Esophagus mucosa (tissue), 1 donor: ENCODE measurements at places on chromosomes 5 and 9.

DNA sequence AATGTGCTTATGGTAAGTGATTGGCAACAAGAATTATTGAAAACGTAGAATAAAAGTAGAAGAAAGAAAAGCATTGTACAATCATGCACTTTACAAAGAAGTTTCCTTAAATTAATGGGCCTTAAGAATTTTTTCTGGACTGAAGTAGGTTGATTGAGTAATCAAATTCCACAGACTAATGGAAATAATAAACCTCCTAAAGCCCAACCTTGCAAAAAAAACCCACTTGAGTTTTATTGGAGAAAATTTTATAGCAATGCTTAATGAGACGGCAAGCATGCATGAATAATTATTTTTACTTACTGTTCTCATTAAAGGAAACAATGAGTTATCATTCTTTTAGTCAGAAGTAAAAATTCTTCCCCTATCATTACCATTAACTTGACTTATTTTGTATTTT is 676.1 kb upstream of the C9orf72 start:
- ATAC-seq, result no peak

- no peak for ATAC-seq
Observed at GRCh38 chr5:128766406-128766805, 198.9 kb upstream of the SLC27A6 start.

DNA sequence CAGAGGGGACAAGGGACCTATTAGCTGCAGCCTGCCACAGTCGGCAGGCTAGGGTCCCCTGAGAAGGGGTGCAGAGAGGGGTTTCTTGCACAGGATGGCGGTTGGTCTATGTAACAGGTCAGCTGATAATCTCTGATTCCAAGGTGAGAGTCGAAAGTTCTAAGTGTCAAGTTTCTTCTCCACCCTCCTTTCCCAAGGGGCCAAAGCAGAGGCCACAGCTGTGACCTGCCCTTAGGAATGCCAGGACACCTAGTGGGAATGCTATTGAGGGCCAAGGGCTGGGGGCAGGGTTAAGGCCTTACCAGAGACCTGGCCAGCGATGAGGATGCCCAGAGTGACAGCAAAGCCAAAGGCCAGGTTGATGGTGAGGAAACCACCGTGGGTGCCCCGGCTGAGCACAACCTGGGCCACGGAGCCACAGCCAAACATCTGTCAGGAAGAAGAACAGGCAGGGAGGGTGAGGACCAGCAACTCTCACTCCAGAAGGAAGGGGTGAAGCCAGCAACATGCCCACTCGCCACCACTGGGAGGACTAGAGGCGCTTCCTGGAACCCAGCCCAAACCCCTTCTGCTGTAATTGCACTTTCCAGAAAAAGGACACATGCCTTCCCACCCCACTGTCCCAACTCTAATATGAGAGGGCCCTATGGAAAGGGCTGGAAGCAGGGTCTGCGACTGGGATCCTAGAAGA is 3.8 kb downstream of the AQP3 start:
- ATAC-seq, result no peak

DNA sequence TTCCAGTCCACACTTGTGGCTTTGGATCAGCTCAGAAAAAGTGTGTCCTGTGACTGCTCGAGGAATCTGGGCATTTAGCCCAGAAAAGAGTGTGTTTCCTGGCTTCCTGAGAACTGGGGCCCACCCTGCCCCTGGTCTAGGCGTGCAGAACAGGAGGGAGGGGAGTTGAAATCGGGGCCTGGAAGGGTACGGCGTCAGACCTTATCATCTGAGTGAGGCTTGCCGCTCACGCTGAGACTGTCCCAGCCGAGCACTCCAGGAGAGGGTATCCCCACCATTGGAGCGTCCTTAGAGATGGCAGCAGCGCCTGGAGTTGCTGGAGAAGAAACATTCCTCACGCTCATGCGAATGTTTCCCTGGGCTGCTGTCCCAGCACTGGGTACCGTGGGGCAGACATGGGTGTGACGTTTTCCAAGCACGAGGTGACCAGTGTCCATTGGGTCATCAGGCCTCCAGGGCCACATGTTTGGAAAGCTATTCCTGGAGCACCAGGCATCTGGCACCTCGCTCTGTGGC is 22.5 kb downstream of the NEK6 start:
- peak; percentile 39 for ATAC-seq

- no peak for ATAC-seq
Observed at GRCh38 chr9:21967169-21967568, 27.0 kb downstream of the CDKN2A start.

DNA sequence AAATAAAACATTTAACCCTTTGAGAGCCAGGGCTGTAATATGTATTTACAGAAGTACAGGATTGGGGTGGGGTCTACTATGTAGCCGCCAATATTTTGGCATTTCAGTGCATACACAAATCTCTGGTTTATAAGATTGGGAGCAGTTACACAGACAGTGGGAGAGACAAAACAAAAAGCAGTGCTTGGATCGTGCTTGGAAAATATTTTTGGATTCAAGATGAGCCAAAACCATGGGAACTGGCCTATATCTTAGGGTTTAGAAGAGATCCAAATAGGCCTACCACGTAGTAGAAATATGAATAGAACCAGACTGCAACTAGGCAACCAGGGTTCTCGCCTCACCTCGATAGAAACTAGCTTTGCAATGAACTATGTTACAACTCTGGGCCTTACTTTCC is 169.6 kb downstream of the SLC12A2 start:
- no peak for ATAC-seq

DNA sequence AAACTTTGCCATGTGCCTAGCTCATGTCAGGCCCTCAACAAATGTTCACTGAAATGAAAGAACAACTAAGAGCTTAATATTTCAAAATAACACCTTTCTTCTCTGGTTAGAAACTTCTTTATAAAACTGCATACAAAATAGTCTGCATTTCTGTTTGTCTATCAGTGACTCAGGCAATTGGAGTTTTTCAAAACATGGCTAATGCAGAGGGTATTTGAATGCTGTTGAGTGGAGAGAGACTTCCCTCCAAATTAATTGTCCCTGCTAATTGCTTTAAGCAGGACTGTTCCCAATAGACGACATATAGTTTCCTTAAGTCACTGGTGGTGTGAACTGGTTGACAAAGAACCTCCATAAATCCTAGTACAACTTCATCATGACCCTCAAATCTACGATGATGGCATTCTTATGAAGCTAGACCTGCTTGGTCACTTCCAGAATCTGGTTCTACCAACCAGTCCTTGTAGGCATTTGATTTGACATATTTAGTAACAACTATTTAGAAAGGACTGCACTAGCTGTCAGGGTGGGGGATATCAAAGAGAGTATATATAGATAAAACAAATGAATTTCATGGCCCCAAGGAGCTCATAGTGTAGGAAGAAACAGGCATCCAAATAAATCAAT is 84.5 kb downstream of the PRLR start:
- no peak for ATAC-seq

- no peak for ATAC-seq
Observed at GRCh38 chr9:87342743-87343142, 154.9 kb upstream of the DAPK1 start.

GRCh38 chr5:14715481-14715880 is 51.0 kb downstream of the OTULIN start:
- no peak for ATAC-seq

GRCh38 chr5:170643591-170643990 is 139.8 kb downstream of the KCNIP1 start:
- no peak for ATAC-seq

DNA sequence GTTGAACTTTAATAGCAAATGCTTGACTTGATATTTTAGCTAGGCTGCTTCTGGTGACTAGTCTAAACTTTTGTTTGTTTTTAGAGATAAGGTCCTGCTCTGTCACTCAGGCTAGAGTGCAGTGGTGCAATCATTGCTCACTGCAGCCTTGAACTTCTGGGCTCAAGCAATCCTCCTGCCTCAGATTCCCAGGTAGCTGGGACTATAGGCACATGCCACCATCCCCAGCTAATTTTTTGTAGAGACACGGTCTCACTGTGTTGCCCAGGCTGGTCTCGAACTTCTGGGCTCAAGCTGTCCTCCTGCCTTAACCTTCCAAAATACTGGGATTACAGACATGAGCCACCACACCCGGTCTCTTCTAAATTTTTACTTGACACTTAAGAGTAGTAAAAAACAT is 20.7 kb downstream of the CDC37L1 start:
- ATAC-seq, result no peak

DNA sequence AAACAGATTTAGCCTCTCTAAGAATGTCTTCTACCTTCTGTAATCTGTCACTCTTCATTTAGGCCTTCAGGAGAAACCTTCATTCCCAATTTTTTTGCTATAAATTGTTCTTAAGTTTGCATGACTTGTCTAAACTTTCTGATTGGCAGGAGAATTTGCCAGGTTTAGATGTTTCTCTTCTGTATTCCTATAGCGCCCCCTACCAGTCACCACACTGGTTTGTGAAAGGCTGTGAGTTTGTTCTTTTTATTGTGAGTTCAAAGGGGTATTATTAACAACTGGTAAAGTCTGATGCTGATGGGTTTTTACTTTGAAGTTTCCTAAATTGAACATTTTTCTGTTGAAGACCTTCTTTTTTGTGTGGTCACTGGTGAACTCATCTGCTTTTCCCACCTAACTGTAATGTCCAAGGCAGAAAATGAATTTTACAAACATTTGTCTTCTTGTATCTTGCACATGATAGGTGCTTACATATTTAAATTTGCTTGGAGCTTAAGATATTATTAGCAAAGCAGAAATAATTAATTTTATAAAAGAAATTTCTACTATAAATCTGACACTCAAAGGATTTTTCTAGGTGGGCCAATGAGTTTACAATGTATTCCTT is 18.4 kb upstream of the F2RL2 start:
- no peak for ATAC-seq

DNA sequence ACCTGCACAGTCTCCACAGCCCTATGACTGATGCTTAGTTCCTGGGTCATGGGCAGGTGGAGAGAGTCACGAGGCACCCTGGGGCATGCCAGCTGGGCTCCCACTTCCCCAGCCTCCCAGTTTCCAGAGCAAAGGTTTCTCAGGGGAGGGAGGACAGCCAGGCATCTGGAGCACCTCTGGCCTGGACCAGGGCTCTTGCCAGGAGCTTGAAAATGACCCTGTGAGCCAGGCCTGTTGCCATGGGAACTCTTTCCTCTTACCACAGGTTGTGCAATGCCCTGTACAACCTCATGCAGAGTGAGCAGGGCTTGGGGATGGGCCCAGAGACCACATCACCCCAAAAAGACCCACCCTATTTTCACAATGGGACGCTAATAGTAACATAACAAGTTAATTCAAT is 113.1 kb downstream of the PSD2 start:
- ATAC-seq, result peak; percentile 34

DNA sequence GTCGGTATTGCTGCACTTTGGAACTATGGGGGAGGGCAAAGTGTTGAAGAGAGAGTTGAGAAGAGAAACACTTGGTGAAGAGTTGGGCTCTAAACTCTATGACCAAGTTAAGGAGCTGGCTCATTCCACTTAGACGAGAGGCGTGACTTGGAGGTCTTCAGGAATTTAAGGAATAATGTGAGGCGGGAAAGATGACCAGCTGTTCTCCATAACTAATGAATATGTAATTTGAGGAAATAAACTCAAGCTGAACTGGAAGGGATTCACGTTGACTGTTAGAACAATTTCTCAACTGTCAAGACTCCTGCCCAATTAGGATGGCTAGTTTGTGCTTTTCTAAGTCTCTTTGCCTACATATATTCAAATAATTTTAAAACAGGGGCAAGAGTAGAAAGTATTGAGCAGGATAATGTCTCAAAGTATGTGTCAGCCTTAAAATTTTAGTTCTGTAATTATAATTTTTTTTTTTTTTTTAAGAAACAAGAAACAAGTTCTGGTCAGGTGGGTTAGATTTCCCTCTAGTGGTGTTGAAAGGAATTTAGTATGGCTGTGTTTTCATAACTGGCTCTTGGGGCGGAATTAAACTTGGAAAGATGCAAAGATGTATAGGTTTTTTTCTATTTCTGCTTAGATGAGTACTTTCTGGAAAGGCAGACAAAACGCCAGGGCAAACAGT is 33.4 kb downstream of the TMEM252 start:
- ATAC-seq, result no peak

GRCh38 chr9:121222524-121223171 is 21.0 kb upstream of the RAB14 start:
- no peak for ATAC-seq

DNA sequence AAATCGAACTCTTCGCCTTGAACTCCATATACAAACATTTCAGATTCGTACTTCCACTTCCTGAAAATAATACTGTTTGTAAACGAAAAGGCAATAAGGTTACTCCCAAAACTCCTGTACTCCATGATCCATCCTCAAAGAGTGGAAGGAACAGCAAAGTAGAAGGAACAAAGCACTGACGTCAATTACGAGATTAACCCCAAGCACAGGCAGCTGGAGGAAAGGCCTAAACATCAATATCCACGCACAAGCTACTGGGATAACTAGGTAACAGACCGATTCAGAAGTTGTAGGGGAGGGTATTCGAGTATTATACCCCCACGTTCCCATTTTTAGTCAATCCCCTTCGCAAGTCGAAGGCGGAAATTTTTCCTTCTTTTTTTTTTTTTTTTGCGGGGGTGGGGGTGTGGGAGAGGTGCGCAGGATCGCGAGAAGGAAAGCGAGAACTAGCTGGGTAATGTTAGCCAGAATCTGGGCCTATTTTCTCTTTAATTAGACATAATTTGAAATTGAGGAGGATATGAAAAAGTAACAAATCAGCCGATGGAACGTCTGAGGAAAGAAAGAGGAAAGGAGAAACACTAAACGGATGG is 909 bp downstream of the AFF4 start:
- ATAC-seq, result peak; percentile 8

- ATAC-seq, result no peak
Observed at GRCh38 chr5:14101922-14102321, 41.2 kb upstream of the TRIO start.

DNA sequence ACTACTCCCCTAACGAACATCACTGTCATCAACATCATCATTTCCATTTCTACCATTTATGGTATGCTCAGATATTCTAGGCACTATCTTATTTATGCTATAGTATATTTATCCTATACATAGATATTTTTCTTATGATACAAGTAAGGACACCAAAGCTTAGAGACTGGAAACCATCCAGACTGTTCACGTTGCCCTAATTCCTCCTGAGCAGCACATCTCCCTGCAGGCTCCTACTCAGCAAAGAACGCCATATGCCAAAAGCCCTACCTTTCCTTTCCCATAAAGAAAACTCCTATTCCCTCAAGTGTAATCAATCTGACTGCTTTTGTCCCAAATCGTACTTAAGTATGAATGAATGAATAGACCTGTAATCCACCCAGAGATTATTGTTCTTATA is 247.0 kb downstream of the PRELID2 start:
- ATAC-seq, result no peak

DNA sequence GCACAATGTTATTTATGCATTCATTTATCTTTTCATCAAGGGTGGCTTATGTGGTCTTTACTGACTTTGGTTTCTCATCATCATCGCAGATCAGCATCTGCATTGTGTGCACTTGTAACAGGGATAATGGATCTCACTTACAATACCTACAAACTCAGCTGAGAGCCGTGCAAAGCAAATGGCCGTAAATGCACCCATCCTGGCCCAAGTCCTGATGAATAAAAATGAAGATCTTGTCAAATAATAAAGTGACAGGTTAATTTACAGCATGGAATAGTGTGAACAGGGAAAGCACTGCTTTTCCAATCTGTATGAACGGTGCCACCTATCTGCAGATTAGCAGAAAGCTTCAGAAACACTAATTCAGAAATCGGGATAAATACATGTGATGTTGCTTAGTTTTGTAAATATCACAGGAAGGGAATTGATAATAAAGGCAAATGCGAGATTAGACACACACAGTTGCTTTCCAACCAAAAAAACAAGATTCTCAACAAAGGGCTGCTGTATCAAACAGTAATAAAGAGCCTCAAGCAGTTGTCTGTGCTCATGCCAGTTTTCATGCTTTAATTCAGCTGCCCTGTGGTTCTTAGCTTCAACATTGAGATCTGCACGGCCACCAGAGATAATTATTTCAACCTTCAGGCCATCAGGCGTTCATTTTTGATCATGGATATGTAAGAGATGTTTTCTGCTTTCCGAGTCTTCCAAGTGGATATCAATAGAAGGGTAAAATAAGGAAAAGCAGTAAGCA is 153.4 kb upstream of the POU5F2 start:
- no peak for ATAC-seq
